ENCODE measurements at places on chromosomes 4 and X. TPM values are rescaled to one million over a fixed set of nuclear protein-coding genes. Genes with fewer than 3 reads are reported as not detected.

The NKAP gene
- total RNA-seq = 5.5 TPM

The FAM47E gene
- total RNA-seq = 5.7 TPM

The CYLC1 gene
- not detected for total RNA-seq

The SYNPO2 gene
- 0.35 TPM for total RNA-seq

The HPGD gene
- total RNA-seq = 105 TPM

The AIFM1 gene
- 60.4 TPM for total RNA-seq

The PHF8 gene
- total RNA-seq = 13.5 TPM

The C1GALT1C1 gene
- 63.8 TPM for total RNA-seq

The RHOXF2 gene
- total RNA-seq = not detected

The CLTRN gene
- 3.0 TPM for total RNA-seq

The GABRE gene
- total RNA-seq = 11.2 TPM

The PTPN13 gene
- total RNA-seq = 58.7 TPM

The AKAP14 gene
- total RNA-seq = not detected

The HSFX2 gene
- not detected for total RNA-seq

The KLHL4 gene
- total RNA-seq = 2.6 TPM

The CRMP1 gene
- 0.25 TPM for total RNA-seq

The ADH1B gene
- not detected for total RNA-seq

The MSMO1 gene
- 446 TPM for total RNA-seq

The NPFFR2 gene
- 2.7 TPM for total RNA-seq

The ANOS1 gene
- total RNA-seq = 1.9 TPM

The USP17L21 gene
- total RNA-seq = not detected

The FAM47A gene
- total RNA-seq = not detected

The TKTL2 gene
- total RNA-seq = not detected

The YIPF7 gene
- not detected for total RNA-seq

The CSAG3 gene
- total RNA-seq = not detected

The XG gene
- total RNA-seq = not detected

The ZNF674 gene
- 2.8 TPM for total RNA-seq

The POU3F4 gene
- total RNA-seq = not detected

The RBMXL3 gene
- not detected for total RNA-seq

The FRMPD4 gene
- 0.30 TPM for total RNA-seq

Measured in renal cortical epithelial cell (primary cell).